ENCODE measurements at places on chromosomes 12 and 14.

DNA sequence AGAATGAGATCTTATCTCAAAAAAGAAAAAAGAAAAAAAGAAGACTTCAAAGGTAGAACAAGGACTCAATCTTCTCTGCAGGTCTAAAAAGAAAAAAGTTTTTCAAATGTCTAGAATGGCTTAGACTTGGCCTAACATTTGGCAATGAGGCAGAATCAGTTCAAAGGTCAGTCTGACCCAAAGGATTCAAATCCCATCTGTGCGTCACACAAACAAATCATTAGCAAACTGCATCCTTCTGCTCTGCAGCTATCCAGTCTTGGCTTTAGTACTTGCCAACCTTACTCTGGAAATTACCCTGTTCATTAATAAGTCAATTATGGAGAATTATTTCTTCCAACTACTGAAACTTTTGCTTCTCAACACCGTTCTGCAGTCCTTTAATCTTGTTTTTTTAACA, 3.1 kb downstream of the YAF2 start:
- no peak for DNase-seq

- no peak for DNase-seq
These were observed 32.0 kb upstream of the SELPLG start for GRCh38 chr12:108665608-108666202.

DNA sequence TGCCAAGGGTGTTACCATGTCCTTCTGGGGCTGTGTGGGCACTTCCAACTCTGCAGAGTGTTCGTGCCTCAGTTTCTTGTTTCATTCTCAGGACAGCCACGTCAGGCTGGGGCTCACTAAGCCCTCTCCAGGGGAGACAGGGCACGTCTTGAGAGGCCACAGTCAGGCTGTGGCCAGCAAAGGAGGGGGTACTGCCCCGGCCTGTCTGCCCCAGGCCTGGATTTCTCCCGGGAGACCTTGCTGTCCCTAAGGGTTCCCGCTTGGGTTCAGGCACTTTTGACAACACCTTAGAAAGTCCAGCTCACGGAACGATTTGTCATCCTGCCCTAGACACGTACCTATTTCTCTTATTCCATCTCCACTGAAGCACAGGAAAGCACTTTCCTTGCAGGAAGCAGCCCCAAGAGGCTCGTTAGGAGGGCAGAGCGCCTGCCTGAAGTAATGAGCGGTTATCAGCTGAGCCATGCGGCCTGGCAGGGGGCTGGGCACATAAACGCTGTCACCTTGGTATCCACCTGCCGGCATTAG, 290.4 kb upstream of the RTL1 start:
- DNase-seq: no peak

DNA sequence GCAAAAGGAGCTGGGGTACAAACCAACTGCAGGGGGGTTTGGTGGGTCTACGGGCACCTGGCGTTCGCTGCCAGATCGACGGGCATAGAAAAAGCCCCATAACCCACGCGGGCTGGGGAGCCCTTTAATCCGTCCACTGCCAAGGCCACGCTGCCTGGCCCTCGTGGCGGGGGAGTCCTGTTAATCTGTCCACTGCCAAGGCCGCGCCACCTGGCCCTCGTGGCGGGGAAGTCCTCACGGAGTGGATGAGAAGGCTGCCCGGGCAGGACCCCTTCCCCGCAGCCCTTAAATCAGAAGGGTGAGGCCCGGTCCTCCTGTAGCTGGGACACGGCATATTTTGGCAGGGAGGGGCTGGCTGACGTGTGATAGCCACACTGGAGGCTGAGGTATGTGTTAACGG, 86.1 kb downstream of the NOC4L start:
- DNase-seq: no peak

DNA sequence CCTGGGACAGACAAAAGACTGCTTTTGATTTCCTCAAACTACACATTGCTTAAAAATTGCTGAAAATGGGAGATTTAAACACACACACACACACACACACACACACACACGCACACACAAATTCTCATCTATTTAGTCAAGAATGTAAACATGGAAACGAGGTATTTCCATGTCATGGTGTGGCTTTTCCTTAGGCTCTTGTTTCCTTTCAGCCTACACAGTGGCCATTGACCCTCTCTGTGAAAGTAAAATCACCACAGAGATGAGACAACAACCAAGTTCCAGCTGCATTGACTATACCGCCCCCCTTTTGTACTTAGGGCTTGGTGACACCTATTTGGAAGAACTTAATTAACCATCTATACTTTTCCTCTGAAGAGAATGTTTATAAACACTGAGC, 41.9 kb downstream of the TTC8 start:
- DNase-seq: no peak

DNA sequence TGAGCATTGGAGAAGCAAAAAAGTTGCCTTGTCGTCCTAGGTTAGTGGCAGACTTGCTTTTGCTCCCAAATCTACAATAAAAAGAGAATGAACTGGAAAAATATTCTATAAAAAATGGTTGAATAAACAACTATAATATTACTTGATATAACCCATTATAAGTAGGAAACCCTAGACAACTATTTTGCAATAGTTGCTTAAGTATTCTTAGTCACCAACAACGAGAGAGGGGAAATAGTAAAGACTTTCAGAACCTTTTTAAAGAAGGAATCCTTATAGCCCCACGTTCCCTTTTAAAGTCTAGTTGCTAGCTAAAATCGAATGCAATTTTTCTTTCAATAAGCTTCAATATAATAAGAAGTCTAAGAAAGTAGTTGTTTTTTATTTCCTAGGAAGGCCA, 17.5 kb downstream of the AQP6 start:
- DNase-seq: no peak

DNA sequence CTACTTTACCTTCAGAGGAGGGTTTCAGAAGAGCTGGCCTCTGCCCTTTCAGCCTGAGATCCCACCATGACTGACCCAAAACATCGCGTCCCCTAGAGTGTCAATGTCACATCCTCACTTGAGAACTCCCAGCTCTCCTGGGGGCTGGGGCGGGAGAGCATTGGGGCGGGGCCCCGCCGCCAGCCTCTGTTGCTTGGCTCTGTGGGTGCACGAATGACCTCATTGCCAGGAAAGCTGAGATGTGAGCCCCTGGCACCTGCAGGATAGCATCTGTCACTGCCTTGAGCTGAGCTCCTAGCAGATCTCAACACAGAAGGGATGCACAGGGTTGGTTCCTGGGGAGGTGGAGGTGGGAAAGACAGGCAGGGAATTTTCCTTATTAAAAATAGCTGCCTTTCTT, 20.6 kb upstream of the MYL2 start:
- no peak for DNase-seq

GRCh38 chr12:6700646-6701051, at the start of gene PIANP:
PIANP (minus strand) TSS chr12:6700815; CDS start chr12:6698061, 2,754 bp downstream.
- DNase-seq: no peak

DNA sequence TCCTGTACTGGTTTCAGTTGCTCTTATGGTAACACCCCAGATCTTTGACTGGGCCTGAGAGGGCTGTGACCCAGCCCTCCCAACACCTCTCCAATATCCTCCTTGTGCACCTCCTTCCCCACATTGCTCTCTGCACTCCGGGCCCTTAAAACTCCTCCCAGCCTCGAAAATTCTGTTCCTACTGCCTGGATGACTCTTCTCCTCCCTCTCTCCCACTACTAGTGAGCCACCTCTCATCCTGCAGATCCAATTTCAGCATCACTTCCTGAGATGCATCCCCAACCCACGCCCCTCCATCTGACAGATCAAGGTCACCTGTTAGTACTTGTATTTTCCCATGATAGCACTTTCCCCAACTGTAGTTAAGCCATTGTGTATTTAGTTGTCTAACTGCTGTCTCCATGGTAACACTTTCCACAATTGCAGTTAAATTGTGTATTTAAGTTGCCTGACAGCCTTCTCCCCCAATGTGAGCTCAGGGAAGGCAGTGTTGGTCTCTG, 11.5 kb upstream of the NT5DC3 start:
- no peak for DNase-seq

- no peak for DNase-seq
These were observed 58.0 kb downstream of the LLPH start for GRCh38 chr12:66072566-66072965.

DNA sequence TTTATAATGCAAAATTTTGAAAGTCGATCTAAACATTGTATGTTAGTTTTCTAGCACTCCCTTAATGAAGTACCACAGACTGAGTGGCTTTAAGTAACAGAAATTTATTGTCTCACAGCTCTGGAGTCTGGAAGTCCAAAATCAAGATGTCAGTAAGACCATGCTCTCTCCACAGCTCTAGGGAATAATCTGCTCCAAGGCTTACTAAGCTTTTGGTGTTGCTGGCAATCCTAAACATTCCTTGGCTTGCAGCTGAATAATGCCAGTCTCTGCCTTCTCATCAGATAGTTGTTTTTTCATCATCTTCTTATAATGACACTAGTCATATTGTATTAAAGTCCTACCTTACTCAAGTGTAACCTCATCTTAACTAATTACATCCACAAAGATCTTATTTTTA, 102.2 kb downstream of the RASSF9 start:
- DNase-seq: no peak

- no peak for DNase-seq
These were observed 74.1 kb upstream of the PRICKLE1 start for GRCh38 chr12:42663621-42664020.

- DNase-seq: no peak
These were observed 49.2 kb downstream of the SLC35F4 start for GRCh38 chr14:57816568-57817284.

DNA sequence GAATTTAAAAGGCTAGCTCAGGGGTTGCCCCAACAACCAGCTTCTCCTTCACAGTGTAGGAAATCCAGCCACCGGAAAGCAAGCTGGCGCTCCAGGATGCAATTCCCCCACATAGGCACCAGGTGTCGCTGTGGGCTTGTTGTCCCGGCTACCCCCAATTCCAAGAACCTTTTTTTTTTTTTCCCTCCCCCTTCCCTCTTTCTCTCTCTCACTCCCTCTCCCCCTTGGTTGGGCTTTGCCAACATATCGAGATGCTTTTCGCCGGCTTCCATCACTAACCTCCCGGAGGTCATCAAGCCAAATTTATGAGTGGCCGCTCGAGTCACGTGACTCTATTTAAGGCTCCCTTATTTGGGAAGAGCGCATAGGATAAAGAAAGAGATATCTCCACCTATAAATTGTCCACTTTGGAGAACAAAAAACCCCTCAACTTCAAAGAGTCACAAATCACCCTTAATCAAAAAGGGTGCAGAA, at the start of gene HOXC5:
HOXC5 (plus strand) TSS at position 424 of the 474 bp plus-strand sequence. CDS start 73 bp downstream, outside the sequence.
- DNase-seq: peak; percentile 26

GRCh38 chr14:55123852-55124639, 5.0 kb upstream of the LGALS3 start:
- no peak for DNase-seq

DNA sequence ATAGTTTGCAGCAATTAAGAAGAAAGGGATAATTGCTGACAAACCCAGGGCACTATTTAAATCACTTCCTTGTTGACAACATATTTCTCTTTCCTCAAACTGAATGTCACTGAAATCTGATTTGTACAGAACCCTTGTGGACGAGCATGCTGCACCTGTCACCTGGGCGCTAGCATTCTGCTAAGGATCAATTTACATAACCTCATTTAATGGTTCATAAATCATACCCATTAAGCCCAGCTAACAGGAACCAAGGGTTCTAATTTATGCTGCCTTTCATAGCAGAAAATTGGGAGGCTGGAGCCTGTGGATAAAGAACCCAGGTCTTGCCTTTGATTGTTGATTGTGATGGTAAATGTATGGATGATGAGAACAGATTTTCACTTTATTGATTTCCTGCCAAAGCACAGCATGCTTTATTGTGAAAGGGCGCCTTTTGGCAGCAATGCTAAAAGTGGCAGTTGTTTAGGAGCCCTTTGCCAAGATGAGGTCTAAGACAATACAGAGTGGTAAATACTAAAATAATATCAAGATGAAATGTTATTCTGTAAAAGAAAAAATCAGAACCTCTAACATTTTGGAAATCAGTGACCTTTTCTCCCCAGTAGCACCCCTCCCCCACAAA, 95.4 kb downstream of the NKX2-1 start:
- DNase-seq: no peak

- DNase-seq: no peak
These were observed 122.7 kb downstream of the RGS6 start for GRCh38 chr14:72054911-72055310.

DNA sequence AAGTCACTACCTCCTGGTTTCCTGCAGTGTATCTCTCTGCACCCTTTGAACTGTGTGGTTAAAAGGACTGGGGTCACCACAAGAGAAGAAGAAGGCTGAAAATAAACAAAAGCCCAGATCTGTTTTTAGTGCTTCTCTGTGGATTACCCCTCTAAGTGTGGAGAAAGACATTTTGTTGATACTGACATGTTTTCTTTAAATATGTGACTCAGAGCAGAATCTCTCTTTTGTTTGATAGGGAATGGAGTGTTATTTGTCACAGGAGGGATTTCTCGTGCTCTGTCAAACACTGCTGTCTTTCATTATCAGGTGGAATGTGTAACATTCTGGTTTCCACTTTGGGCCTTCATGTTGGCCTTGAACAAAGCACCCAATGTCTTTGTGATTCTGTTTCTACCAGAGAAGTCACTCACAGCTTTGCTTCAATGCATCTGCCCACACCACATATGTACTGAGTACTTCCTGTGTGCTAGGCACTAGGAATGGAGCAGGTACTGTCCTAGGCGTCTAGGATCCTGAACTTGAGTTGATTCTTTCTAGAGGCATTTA, 82.1 kb downstream of the PLXNC1 start:
- no peak for DNase-seq

DNA sequence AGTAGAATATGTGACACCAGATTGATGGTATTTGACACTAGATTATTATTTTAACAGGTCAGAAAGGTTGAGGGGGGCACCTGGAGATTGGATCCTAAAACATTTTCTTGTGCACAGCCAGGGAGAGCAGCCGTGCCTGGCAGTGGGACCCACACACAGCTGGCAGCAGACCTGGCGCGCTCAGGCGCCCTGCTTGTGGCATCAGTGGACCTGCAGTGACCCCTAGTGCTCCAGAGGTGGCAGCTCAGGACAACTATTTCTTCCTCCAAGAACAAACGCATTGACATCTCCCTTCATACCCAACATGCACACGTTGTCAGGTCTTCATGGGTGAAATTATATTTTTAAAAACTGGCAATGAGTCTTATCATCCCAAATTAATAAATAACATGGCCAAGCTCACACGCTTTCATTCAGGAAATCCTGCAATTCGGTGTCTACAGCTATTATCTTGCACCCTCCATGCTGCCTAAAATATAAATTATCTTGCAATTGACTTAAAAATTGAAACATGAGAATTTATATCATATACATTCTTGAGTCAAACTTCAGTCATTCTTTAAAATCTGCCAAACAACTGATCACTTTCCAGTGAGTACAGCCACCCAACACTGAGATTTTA, 7.7 kb upstream of the TMEM132D start:
- no peak for DNase-seq

- no peak for DNase-seq
These were observed 9.3 kb upstream of the ESPL1 start for GRCh38 chr12:53258541-53259539.

- no peak for DNase-seq
These were observed 91.0 kb upstream of the MED13L start for GRCh38 chr12:116368196-116369194.

GRCh38 chr12:111067498-111067897, 147.1 kb upstream of the MYL2 start:
- DNase-seq: no peak
